Muscle of leg (tissue), 16 donors: ENCODE measurements at places on chromosomes 5 and 9. TPM values are rescaled to one million over a fixed set of nuclear protein-coding genes. Genes with fewer than 3 reads are reported as not detected.

GRCh38 chr9:130997395-130997684, 11.6 kb upstream of the LAMC3 start:
- no peak for DNase-seq
- H3K4me1 ChIP-seq: peaks cover 14% of the 10 kb centered on the region
- peaks cover 40% of the 10 kb centered on the region for H3K27me3 ChIP-seq

- no peaks in the 10 kb centered on the region for H3K36me3 ChIP-seq
- no peak overlapping the region for H3K27ac ChIP-seq
- H3K4me1 ChIP-seq: peaks cover 9% of the 10 kb centered on the region
- no peak for DNase-seq
- H3K27me3 ChIP-seq: no peaks in the 10 kb centered on the region
- no peak overlapping the region for H3K4me3 ChIP-seq
These were observed 124.8 kb upstream of the LARP1 start for GRCh38 chr5:154630410-154630809.

DNA sequence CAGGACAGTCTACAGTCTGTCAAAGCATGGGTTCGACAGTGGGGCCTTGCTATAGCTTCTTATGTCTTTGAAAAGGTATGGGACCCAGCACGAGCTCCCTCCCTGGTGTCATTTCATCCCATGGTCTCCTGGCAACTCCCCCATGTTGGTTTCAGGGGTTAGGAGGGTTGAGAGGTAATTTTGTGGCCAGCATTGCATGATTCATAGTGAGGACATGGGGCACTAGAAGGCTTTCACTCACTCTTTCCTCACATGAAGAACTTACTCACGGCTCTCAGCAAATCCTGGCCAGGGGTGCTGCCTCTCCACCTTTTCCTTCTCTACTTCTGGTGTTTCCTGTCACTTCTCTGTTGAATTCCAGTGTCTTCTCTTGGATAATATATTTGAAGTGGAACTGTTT, 134.7 kb upstream of the TNPO1 start:
- H3K4me1 ChIP-seq: no peaks in the 10 kb centered on the region
- H3K27ac ChIP-seq: no peak overlapping the region
- H3K27me3 ChIP-seq: no peaks in the 10 kb centered on the region
- DNase-seq: no peak
- no peaks in the 10 kb centered on the region for H3K36me3 ChIP-seq
- no peak overlapping the region for H3K4me3 ChIP-seq

- no peak for DNase-seq
- H3K4me3 ChIP-seq: no peak overlapping the region
- no peaks in the 10 kb centered on the region for H3K27me3 ChIP-seq
These were observed 16.3 kb downstream of the RAB3C start for GRCh38 chr5:58599217-58599616.

The APBA1 gene
- total RNA-seq: 7.8 TPM

The GABRB2 gene
- total RNA-seq: 3.9 TPM

- H3K27me3 ChIP-seq: no peaks in the 10 kb centered on the region
- no peaks in the 10 kb centered on the region for H3K4me1 ChIP-seq
- H3K4me3 ChIP-seq: no peak overlapping the region
These were observed 35.5 kb downstream of the WDR36 start for GRCh38 chr5:111127453-111128195.

- H3K4me3 ChIP-seq: no peak overlapping the region
- peak; percentile 92 for DNase-seq
- no peaks in the 10 kb centered on the region for H3K27me3 ChIP-seq
- H3K4me1 ChIP-seq: no peaks in the 10 kb centered on the region
These were observed 59.4 kb upstream of the GNA14 start for GRCh38 chr9:77707383-77708063.

DNA sequence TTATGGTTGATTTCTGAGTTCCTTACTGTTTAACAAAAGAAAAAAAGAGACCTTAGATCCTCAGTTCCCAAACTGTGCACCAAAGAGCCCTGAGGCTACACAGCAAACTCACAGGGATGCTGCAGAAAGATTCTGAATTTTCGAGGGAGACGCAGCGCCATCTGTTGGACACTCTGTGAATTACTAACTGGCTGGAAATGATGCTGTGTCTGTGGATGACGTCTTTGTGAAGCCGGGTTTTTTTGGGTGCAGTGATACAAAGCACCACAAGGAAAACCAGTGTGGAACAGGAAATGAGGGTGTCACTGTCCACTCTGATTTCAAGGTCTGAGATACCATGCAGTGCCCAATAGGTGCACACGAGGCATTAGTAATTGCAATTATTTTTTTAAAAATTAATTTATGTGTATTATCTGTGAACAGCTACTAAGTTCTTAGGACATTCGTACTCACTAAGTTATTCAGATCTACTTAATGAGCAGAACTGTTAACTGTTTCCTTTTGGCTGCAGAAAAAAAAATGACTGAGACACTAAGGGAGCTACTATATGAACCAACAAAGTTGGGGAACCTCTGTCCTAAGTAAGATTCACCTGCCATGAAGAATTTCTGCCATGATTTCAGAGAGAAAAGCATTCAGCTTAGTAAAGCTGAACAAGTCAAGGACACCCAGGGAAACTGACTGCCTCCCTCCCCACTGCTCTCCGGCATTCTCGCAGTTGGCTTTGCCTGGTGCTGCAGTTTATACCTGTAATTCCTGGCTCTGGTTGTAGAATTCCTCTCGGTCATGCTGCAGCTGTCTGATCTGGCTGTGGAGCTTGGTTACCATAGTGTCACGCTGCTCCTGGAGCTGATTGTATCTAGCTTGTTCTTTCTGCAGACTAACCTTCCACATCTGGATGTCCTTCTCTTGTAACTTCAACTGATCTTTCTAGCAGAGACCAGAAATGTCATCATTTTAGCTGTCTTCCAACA, 23.4 kb downstream of the SPACA9 start:
- DNase-seq: peak; percentile 88
- H3K4me1 ChIP-seq: no peaks in the 10 kb centered on the region
- H3K27me3 ChIP-seq: no peaks in the 10 kb centered on the region
- peaks cover 84% of the 10 kb centered on the region for H3K36me3 ChIP-seq
- H3K4me3 ChIP-seq: no peak overlapping the region
- peak overlapping the region; percentile 2 for H3K27ac ChIP-seq

GRCh38 chr5:164002214-164002613, 496.8 kb downstream of the MAT2B start:
- no peak overlapping the region for H3K4me3 ChIP-seq
- no peak for DNase-seq
- H3K27me3 ChIP-seq: no peaks in the 10 kb centered on the region

The EIF4E1B gene
- total RNA-seq: not detected

DNA sequence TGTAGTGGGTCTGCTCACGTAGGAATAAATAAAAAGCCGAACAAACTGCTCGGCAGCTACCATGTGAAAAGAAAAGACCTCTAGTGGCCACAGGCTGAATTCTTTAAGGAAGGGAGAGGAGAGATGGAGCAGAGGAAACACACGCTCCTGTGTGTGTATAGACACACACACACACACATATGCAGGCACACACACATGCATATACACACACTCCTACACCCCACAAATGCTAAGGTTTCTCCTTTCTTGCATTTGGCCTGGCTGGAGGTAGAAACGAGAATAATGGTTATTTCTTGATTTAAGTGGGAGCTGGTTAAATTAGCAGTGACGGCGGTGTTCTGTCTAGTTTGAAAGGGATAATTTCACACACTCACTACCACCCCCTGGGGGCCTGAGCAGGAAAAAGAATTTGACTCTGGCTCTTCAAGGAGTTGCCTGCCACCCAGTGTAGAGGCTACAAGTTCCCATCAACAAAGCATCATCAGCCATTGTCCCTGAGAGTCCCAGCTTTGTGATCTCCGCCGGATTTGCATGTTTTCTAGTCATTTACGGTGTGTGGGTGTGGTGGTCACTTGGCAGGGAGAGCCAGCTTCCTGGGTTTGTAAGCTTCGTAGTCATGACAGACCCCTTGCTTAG, at the start of gene INSYN2B:
Gene INSYN2B, minus strand, starts transcription at position 78 of the 636 bp plus-strand sequence. CDS start 96,597 bp downstream, outside the sequence.
- peaks cover 3% of the 10 kb centered on the region for H3K4me1 ChIP-seq
- no peak within 1 kb of the TSS for H3K27ac ChIP-seq
- H3K36me3 ChIP-seq: no peaks in the 10 kb centered on the region

DNA sequence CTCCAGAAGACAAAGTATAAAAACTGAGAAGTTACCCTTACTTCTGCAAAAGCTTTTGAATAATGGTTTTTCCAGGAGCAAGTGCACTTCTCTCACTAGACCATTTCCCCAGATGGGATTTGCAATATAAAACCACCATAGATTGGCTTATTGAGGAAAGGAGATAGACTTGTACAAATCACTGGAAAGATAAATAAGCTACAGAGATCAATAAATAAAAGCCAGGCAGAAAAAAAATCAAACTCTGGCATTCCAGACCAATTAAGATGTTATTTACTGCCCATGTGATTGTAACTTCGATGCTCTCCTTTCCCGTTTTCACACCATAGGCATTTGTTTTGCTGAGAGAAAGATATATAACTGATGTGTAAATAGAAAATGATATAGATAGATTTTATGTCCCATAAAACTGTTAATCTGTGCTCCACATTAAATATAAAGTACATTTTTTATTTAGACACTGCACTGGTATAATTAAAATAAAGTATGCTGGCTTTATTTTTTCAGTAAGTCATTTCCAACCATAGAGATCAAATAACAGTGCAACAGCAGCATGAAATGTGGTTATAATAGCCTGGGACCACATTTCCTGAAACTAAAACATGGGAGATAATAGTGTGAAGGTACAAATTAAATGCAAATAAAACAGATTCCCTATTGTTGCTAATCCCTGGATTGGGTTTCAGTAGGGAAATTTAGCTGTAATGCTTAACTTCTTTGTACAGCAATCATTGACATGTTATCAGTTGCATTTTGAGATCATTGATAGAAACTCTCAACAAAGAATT, 177.7 kb downstream of the NR2F1-AS1 start:
- peaks cover 2% of the 10 kb centered on the region for H3K4me1 ChIP-seq
- no peak overlapping the region for H3K27ac ChIP-seq
- no peaks in the 10 kb centered on the region for H3K36me3 ChIP-seq
- H3K4me3 ChIP-seq: no peak overlapping the region
- no peaks in the 10 kb centered on the region for H3K27me3 ChIP-seq

GRCh38 chr9:27569406-27569805, 3.9 kb downstream of the C9orf72 start:
- H3K27me3 ChIP-seq: no peaks in the 10 kb centered on the region
- no peak overlapping the region for H3K27ac ChIP-seq
- H3K36me3 ChIP-seq: no peaks in the 10 kb centered on the region
- no peak overlapping the region for H3K4me3 ChIP-seq
- H3K4me1 ChIP-seq: peaks cover 10% of the 10 kb centered on the region
- no peak for DNase-seq

- H3K4me3 ChIP-seq: no peak overlapping the region
- peaks cover 30% of the 10 kb centered on the region for H3K4me1 ChIP-seq
- H3K36me3 ChIP-seq: no peaks in the 10 kb centered on the region
- peaks cover 100% of the 10 kb centered on the region for H3K27me3 ChIP-seq
- DNase-seq: no peak
These were observed 2.3 kb downstream of the NKX2-5 start for GRCh38 chr5:173232499-173233346.

DNA sequence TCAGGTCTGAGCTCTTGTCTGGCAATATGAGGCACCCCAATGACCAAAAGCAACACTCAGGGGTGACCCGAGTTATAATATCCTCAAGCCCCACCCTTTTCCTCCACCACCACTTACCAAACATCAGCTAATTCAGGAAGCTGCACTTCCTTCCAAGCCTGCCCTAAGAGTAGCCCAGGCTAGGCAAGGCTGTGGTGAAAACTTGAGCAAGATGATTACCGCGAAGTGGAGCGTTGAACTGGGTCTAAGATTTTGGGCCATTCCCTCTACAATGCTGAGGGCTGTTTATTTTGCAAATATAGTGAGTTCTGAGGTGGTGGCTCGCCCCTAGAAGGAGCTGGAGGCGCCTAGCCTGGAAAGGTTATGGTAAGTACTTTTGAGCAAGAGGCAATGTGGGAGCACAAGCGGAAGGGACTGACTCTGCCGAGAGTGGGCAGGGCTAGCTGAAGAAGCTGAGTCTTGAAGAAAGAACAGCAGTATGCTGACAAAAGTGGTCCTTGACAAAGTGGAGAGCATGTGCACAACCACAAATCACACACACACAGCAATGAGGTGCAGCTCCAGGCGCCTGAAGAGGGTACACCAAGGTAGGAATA, at the start of gene HK3:
Gene HK3, minus strand, starts transcription at position 51 of the 596 bp plus-strand sequence. CDS start 3,187 bp downstream, outside the sequence.
- no peaks in the 10 kb centered on the region for H3K27me3 ChIP-seq
- H3K36me3 ChIP-seq: peaks cover 16% of the 10 kb centered on the region
- no peak for DNase-seq
- H3K4me1 ChIP-seq: peaks cover 24% of the 10 kb centered on the region
- no peak within 1 kb of the TSS for H3K4me3 ChIP-seq

GRCh38 chr5:7629561-7629960, 221.4 kb downstream of the CFAP90 start:
- no peaks in the 10 kb centered on the region for H3K36me3 ChIP-seq
- no peak overlapping the region for H3K4me3 ChIP-seq
- H3K4me1 ChIP-seq: no peaks in the 10 kb centered on the region
- DNase-seq: no peak

DNA sequence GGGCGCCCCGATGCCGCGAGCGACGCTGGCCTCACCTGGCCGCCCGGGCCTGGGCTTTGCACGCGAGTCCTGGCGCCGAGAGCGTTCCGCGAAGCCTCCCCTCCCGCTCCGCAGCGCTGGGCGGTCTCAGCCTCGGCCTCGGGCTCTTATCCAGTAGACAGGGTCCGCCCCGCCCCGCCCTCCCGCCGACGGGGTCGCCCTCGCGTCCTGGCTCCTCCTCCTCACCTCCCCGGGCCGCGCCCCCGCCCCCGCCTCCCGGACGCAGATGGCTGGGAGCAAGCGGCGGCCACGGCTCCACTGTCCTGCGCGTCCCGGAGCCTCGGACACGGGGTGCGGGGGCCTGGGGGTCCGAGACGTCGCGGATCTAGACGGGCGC, at the start of gene SLC6A3:
Gene SLC6A3, minus strand, starts transcription at position 128 of the 376 bp plus-strand sequence. CDS start 2,243 bp downstream, outside the sequence.
- no peaks in the 10 kb centered on the region for H3K36me3 ChIP-seq
- DNase-seq: peak; percentile 61
- H3K27ac ChIP-seq: no peak within 1 kb of the TSS
- H3K4me3 ChIP-seq: no peak within 1 kb of the TSS

GRCh38 chr9:137046088-137046787, at the start of gene NPDC1:
TSS of gene NPDC1 (minus strand) at chr9:137046177. CDS start at chr9:137045989, 188 bp downstream.
- peaks cover 74% of the 10 kb centered on the region for H3K27me3 ChIP-seq
- H3K4me1 ChIP-seq: peaks cover 35% of the 10 kb centered on the region
- peak within 1 kb of the TSS; percentile 50 for H3K4me3 ChIP-seq
- DNase-seq: peak; percentile 89
- peak within 1 kb of the TSS; percentile 67 for H3K27ac ChIP-seq

GRCh38 chr5:31861601-31862000, 222.7 kb downstream of the PDZD2 start:
- no peaks in the 10 kb centered on the region for H3K36me3 ChIP-seq
- no peaks in the 10 kb centered on the region for H3K27me3 ChIP-seq
- no peaks in the 10 kb centered on the region for H3K4me1 ChIP-seq
- H3K27ac ChIP-seq: no peak overlapping the region
- H3K4me3 ChIP-seq: no peak overlapping the region
- DNase-seq: no peak

DNA sequence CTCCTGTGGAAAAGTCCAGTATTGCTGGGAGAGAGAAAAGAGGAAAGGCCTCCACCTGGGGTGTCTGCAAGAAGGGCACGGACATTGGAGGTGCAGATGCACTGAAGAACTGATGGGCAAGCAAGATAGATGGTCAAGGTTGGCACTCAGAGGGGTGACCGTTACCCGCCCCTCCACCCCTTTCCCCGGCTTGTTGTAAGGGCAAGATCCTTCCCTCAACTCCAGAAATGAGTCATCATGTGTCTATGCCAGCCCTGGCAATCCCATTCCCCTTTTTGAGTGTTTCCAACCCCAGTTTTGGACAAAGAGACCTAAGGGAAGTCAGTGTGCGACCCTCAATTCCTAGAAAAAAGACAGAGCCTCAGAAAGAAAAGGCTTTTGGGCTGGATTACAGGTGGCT, 34.9 kb upstream of the ATP6V1G1 start:
- H3K36me3 ChIP-seq: no peaks in the 10 kb centered on the region
- DNase-seq: no peak
- H3K27ac ChIP-seq: no peak overlapping the region
- no peak overlapping the region for H3K4me3 ChIP-seq
